IPS-NIHi11 (cell line): ENCODE measurements at places on chromosomes 5 and 9.
A peak's percentile ranks its signal among the peaks of the same experiment; 100 is the strongest.

GRCh38 chr5:109580225-109580624, 109.5 kb upstream of the MAN2A1 start:
- no peak for DNase-seq

DNA sequence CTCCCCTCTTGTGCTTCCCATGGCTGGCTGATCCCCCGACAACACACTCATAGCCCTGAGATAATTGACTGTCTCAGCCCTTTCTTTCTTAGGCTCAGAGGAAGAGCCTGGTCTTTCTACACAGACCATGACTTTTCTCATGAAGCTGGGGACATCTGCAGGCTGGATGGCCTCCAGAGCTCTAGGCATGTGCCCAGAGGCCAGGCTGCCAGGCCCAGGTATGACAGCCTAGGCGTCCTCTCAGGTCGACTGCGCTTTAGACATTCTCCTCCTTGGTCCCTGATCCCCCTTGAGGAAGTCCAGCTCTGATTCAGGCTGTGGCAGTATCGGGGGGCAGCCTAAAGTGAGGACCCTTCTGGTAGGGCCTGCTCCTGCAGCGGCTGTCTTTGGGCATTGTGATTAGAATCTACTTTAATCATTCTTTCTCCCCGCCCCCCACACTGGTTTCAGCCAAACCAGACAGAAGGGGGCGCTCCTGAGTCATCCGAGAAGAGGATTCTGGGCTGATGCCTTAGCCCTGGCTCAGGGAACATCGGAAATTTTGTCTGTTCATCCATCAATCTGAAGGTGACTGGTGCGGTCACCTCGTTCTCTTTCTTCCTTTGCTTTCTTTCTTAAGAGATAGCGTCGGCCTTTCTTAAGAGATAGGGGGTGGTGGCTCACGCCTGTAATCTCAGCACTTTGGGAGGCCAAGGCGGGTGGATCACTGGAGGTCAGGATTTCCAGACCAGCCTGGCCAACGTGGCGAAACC, 66.5 kb upstream of the HSPA9 start:
- DNase-seq, result peak; percentile 78

- no peak for DNase-seq
Observed at GRCh38 chr5:83524345-83524744, 52.8 kb downstream of the VCAN start.

- no peak for DNase-seq
Observed at GRCh38 chr9:31608416-31608815, 776.0 kb upstream of the ACO1 start.

DNA sequence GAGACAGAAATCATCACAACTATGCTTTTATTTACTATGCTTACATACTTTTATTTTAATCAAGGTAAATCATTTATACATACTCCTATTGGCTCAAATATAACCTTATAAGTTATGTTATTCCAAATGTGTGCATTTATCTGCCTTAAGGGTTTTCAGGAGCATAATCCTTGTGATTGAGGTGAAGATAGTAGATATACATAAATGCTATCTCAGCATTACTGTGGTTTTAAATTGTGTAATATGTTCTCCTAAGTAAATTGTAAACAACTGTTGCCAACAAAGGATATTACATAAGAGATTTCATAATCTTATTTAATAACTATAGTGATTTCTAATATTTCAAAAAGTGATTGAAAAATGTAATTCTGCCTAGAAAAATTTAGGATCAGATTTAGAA, 1374.8 kb upstream of the DMAC1 start:
- DNase-seq, result no peak

GRCh38 chr9:8907868-8908267, 1108.3 kb upstream of the DMAC1 start:
- DNase-seq, result no peak

GRCh38 chr5:69530561-69531405, 29.2 kb upstream of the GTF2H2C start:
- no peak for DNase-seq

DNA sequence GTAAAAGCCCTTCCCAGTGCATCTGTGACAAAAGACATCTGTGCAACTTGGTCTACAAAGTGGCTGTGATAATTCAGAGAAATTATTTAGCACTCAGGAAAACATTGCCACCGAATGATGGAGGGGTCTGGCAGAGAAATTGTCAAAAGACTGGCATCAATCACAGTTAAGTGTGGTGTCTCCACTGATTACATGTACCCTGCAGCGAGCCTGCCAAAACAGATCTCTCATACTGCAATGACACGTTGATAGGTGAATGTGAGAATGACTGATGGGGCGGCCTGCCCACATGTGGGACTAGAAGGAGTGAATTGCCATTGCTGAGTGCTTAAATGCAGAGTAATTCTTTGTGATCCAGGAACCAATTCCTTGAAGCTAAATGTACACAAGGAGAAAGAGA, 136.4 kb upstream of the PCSK5 start:
- DNase-seq, result no peak

GRCh38 chr5:95162231-95162992, 122.5 kb downstream of the MCTP1 start:
- no peak for DNase-seq

- no peak for DNase-seq
Observed at GRCh38 chr9:118395415-118395814, 691.2 kb downstream of the TLR4 start.

- DNase-seq, result no peak
Observed at GRCh38 chr9:78320875-78321496, 24.1 kb downstream of the PSAT1 start.

DNA sequence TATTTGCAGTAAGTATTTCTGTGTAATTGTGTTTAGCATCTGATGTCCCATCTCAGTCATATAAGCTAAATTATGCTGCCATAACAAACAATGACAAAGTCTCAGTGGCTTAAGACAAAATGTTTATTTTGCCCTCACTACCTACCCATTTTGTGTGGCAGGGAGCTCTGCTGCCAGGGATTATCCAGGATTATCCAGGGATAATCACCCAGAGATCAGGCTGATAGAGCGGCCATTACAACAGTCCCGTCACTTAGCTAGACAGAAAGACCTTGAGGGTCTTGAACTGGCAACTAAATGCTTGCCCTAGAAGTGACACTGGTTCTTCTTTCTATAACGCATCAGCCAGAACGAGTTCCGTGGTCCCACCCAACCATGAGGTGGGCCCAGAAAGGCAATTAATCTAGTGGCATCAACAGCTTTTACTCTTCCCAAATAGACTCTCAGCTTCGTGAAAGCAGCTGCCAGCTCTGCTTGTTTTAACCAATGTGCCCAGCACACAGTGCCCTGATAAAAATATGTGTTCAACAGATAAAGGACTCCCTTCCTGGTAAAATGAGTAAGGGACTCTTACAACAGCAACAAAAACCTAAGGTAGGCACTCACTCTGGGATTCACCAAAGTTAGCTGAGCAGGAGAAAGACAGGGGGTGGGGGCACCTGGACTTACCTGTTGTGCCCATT, 22.8 kb downstream of the CCDC69 start:
- DNase-seq, result no peak

DNA sequence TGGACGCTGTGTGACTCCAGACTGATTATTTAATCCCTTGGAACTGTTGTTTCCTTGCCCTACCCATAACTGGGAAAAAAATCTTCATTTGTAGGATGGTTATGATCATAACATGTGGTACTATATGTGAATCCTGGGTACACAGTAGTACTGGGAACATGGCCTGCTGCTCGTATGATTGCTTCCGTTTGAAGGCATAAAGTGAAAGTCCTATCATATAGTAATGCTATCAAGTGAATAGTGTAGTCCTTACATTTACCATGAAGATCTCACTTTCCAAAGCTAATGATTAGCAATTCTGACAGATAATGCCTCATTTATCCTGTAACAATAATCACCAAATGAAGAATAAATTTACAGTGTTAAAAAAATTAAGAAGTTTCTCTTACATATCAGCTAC, 53.2 kb downstream of the MEF2C start:
- DNase-seq, result no peak

DNA sequence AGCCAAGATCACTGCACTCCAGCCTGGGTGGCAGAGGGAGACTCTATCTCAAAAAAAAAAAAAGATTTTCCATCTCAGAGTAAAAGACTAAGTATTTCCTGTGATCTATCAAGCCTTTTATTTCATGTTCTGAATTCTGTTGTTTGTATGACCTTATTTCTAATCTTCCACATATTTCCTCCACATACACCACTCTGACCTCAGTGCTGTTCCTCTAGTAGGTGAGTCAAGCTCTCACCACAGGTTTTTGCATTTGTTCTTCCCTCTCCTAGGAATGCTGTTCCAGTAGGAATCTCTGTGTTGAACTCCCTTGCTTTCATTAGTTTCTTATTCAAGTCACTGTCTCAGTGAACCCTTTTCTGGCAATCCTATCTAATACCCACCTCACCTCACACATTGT, 68.1 kb downstream of the INVS start:
- no peak for DNase-seq

DNA sequence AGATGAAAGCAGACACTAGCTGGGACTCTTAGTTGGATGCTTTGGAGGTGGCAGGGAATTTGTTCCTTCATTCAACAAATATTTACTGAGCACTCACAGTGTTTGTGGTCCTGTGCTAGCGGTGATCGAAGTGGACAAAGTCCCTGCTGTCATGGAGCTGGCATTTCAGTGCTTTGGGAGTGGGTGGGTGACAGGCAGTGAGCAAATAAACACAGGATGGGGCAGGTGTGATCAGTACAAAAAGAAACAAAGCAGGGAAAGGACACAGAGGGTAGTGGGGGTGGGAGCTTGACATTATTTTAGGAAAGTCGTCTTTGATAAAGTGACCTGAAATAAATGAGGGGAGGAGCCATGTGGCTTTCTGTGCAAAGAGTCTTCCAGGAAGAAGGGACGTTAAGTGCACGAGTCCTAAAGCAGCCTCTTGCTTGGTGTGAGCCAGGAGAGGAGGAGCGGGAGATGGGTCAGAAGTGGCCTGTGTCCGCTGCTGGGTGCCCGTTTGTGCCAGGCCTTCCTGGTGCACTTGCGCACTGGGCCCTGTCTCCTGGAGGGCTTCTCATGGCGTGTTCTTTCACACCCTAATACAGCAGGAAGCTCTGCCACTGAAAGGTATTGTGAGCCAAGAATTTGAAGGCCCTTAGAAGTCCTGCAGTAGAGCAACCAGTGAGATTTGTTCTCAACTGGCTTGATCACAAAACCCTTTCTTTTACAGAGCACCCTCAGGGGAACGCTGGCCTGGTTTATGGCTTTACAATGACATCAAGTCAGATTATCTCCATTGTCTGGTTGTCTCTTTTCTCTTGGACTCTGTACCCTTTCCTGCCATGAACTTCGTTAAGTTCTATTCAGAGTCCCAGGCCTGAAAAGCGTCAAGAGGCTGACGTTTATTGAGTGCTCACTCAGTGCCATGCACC, 14.8 kb downstream of the NDST1 start:
- DNase-seq, result no peak

DNA sequence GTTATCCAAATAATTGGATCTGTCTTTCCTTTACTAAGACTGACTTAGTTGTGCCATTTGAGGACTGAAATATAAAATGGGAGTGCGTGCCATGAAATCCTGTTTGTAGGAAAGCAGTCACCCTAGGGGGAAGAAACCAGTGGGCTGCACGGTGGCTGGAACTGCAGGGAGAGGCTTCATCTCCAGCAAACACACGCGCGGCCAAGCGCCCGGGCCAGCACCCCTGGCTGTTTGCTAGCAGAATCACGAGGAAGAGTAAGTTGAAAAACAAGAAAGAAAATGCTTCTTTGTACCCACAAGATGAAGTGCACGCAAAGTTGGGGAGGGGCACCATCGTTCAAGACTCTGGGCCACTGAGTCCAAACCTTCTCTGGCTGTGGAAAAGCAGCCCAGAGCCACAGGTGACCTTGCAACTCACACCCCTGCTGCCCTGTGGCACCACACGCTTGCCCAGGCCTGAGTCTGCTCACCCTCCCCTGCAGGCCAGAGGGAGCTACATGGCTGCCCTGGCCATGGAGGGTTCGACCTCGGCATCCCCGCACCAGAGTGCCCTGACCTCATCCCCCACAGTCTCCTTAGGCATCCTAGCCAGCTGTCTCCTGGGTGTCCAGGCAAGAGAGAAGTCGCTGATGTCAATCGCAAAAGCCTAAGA, 55.2 kb downstream of the IRX2 start:
- no peak for DNase-seq

DNA sequence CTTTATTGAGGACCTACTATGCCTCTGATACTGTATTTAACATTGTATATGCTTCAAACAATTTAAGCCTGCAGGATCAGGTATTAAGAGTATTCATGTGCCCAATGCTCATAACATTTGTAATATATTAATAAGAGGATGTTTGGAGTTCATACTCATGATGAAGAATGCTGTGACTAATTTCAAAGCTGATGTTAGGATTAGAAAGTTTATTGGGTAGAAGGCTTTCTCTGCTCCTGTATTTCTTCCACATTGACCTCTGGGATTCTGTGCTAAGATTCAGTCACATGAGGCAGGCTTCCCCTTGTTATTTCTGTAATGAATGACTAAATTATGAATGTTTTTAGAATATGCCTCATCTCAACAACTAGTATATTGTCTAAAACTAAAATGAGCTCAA, 456.4 kb downstream of the NFIB start:
- no peak for DNase-seq

GRCh38 chr9:20391208-20391607, 231.1 kb downstream of the MLLT3 start:
- DNase-seq, result no peak

GRCh38 chr5:179112469-179113142, 52.4 kb downstream of the ZNF354C start:
- DNase-seq, result no peak

GRCh38 chr5:124658867-124659557, 87.4 kb downstream of the ZNF608 start:
- no peak for DNase-seq

- no peak for DNase-seq
Observed at GRCh38 chr9:124122321-124122720, 110.8 kb downstream of the LHX2 start.

DNA sequence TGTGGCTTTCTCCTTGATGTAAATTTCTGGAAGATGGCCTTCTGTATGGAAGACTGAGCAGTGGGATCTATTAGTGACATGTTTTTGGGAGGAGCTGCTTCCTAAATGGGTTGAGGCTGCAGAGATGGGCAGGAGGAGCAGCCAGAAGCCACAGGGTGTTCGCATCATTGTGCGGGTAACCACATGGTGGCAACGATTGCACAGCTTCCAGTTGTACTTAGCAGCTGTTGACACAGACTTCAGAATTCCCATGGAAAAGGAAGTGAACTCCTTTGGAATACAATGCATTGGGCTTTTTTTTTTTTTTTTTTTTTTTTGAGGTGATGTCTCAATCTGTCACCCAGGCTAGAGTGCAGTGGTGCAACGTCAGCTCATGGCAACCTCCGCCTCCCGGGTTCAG, 297.3 kb downstream of the NR3C1 start:
- DNase-seq, result peak; percentile 26

DNA sequence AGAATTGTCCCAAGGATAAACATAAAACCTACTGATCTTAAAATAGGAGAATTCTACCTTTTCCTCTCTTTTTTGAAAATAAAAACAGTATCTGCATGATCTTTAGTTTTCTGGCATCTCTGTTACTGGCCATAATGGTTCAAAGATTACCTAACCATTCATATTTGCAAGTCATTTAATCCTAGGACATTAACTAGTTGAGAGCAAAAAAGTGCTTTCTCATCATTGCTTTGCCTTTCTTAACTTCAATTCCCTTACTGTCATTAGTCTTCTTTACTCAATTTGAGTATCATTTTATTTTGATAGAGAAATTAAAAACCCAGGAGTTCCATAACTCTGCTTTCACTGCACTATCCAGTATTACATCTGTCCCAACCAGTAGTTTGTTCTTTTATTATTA, 68.6 kb downstream of the RFX3 start:
- DNase-seq, result no peak

GRCh38 chr5:38899936-38900335, 54.1 kb downstream of the OSMR start:
- no peak for DNase-seq
